ENCODE measurements at places on chromosomes 2 and 18.

DNA sequence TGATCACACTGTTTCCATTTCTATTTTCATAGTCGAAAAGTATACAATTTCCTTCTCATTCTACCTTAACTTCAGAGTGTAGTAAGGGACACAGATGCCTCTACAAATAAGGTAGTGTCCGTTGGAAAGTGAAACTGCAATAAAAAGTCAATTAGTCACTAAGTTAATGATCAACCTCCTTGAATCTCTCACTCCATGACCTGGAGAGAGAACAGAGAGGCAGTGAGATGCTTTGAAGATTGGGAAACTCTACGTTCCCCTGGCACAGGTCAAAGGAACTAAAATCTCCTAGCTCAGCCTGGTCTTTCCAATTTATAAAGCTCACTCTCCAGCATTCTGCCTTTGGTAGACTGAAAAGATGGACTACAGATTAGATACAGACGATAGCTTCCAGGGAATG lies 153.8 kb upstream of the ACAA2 start:
- no peak for DNase-seq

DNA sequence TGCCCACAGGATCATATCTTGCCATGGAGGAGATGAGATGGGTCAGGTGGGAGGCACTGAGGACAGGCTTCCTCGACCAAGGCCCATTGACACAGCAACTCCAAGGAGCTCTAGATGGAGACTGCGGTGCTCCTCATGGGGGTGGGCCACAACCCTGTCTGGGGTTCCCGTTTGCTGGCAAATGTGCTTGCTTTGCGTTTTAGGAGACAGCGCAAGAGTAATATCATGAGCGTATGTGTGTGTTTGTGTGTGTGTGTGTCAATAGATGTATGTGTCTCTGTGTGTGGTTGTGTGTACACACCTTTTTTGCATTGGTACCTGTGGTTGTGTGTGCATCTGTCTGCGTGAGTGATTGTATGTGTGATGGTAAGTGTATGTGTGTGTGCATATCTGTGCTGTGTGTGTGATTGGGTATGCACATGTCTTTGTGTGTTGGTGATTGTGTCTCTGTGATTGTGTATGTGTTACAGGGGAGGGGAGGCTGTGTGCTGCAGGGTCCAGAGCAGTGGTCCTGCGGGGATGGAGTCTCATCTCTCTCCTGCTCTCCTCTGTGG lies 4.4 kb downstream of the FBLN7 start:
- DNase-seq = no peak

GRCh38 chr18:79105455-79105854 lies 36.3 kb downstream of the ATP9B start:
- DNase-seq = no peak

DNA sequence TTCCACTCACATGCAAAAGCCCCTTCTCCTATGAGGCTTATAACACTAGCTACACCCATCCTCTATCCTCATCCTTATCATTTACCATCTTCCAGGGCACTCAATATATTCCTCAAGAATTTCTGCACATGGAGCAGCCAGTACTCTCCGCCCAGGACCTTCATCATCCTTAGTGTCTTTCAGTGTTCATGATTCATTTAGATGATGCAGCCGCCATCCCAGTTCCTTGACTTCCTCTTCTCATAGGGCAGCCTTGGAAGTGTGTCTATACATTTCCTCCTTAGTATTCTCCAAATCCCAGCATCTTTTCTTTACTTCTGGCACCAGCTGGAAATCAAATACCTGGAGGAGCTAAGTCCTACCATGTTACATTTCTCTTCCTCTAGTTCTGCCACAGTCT lies 3.0 kb upstream of the ITSN2 start:
- no peak for DNase-seq

DNA sequence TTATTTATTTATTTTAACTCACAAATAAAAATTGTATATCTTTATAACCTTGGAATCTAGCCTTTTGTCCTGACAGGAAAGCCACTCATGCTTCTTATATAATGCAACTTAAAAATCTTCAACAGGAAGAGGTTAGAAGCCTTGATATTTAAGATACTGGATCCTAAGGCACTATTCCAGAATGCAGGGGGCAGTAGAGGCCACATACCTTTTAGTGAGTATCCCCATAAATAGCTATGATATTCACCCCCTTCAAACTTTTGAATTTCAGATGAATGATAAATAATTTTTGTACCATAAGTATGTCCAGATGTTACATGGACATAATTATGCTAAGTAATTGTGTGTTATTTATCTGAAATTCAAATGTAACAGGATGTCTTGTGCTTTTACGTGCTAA lies 592.7 kb upstream of the VRK2 start:
- no peak for DNase-seq

- DNase-seq = no peak
Measured at GRCh38 chr18:21457179-21457535, 143.3 kb downstream of the ESCO1 start.

DNA sequence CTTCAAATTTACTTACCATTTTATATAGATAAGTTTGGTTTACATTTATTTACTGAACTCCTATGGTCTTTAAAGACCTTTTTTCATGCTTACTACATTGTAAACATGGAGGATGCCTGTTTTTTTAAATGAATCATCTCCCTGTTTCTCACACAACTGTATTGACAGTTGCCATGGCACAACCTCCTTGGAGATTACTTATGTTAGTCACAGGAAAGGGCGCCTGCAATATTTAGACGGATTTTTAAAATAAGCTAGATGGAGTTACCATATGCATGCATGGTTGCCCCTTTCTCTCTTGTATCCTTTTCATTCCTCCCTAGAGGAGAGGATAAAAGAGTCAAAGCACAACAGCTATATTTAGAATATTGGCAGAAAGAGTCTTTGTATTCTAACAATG lies 34.8 kb upstream of the CCDC102B start:
- no peak for DNase-seq

DNA sequence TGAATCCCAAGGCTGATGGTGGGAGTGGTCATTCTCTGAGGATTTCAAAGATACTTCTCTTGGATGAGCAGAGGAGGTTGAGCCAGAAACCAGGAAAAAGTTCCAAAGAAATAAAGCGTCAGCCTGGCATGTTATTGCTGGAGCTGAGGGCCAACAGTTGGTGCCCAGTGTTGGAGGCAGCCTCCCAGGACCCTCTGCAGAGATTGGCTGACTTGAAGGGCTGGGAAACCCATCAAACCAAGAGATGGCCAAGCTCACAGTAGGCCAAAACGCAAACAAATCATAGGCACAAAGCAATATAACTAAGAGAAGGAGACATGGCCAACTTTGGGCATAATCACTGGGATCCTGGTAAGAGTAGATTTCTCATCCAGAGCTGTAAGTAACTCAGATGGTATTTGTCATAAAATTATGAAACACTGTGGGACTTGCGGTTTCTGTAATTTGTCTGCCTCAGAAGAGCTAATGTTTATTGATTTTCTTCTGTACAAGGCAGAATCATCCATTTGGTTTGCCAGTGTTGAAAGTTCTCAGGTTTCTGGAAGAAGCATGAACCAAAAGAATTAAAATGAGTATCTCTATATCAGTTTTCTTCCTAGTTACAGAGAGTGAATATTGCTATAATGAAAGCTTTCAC lies 108.3 kb downstream of the ATL2 start:
- DNase-seq = no peak

DNA sequence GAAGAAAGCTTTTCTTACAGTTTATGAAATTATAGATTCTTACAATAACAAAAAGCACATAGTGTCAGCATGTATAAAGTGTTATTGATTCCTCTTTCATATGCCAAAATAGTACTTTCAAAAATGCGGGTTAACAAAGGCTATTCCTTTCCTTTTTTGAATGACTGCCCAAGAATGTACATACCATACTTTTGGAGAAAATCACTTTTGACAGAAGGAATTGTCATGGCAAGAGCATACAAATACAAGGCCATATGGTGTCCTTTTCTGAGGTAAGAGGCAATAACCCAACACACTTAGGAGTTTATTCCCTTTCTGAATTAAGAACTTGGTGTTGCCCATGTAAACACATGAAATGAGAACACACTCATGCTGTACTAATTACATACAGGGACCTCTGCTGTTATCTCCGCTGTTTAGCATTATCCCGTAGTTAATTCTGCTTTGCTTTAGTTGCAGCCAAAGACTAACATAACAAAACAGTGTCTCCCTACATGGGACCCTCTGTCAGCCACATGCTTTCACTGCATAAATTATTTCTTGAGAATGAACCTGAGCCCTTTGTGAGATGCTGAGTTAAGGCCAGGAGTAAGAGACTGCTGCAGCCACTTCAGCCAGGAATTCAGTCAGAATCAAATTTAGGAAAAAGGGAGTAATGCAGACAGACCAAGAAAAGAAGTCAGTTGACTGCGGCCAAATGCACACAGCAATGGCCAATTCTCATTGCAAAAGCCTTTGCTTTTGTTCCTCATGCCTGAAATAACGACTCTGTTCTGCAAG lies 67.0 kb downstream of the CDH2 start:
- no peak for DNase-seq

GRCh38 chr2:102664471-102664909 lies 45.1 kb downstream of the SLC9A2 start:
- no peak for DNase-seq

- DNase-seq = no peak
Measured at GRCh38 chr2:40470822-40471813, 19.2 kb upstream of the SLC8A1 start.

DNA sequence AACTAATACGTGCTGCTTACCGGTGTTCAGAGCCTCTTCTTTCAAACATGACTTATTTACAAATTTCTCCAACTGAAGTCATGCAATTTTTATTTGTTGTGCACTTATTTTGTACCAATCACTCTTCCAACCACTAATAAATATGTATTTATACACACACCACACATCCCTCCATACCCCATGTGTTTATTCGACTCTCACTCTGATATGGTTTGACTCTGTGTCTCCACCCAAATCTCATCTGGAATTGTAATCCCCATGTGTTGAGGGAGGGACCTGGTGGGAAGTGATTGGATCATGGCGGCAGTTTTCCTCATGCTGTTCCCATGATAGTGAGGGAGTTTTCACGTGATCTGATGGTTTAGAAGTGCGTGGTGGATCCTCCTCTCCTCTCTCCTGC lies 49.5 kb upstream of the ACYP2 start:
- DNase-seq = no peak

GRCh38 chr2:239926587-239927232 lies 98.4 kb downstream of the NDUFA10 start:
- DNase-seq = no peak

DNA sequence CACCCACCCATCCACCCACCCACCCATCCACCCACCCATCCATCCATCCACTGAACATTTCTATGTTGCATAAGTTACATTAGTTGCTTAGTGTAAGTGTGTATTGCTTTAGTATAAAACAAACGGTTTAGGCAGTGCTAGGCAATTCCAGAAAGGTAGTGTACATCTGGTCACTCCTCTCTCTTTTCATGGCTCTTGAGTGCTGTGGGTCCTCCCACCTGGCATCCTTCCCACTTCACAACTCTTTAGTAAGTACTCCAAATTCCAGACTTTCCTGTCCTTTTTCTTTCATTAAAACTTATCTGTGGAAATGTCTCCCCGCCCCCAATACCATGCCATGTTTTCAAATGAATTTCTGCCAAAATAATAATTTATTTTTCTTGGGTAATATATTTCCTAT lies 122.5 kb downstream of the PLEKHM3 start:
- DNase-seq = no peak

DNA sequence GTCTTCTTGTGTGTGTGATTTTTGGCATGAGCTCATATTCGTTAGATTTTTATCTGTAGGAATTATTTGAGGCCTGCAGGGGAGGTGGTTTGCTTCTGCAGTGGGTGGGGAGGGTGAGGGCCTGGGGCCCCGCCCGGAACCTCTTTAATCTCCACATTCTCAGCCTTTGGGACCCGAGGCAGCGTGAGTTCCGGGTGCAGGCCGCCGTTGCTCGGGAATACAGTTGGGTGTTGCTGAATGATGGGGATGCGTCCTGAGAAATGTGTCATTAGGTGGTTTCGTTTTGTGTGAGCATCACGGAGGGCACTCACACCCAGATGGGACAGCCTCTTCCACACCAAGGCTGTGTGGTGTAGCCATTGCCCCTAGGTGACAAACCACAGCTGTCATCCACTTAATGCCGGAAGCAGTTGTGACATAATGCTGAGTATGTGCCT lies 13.7 kb upstream of the GAL3ST2 start:
- DNase-seq = no peak

DNA sequence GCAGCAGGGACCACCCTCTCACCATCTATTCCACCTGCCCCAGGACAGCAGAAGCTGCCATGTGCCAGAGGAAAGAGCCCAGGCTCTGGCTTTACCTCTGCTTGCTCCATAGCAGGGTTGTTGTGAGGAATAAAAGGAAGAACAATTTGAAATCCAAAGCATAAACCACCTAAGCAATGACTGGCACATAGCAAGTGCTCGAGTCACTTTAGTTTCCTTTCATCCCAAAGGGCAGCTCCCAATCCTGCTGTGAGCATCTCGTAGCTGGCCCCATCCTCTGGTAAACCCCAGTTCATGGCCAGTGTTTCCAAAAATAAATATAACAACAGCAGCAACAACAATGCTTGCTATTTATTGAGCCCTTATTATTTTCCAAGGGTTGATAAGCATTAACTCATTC lies 923.5 kb downstream of the EPHA4 start:
- no peak for DNase-seq

- no peak for DNase-seq
Measured at GRCh38 chr2:151842830-151843690, 14.8 kb upstream of the ARL5A start.

DNA sequence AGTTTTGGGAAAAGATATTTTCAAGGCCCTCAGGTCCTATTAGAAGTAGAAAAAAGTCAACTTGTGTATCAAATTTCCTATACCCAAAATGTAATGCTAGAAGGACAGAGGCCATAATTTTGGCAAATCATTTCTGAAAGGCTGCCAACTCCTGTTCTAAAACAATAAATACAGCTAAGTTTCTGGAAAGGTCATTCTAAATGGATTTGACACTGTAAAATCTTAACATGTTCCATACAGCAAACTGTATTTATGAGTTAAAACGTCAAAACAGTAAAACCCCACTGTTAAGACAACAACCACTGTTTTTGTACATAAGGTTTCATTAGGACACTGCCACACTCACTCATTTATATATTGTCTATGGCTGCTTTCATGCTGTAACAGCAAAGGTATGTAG lies 9.7 kb downstream of the FAM98A start:
- no peak for DNase-seq

- no peak for DNase-seq
Measured at GRCh38 chr2:21277068-21278056, 153.6 kb downstream of the TDRD15 start.

DNA sequence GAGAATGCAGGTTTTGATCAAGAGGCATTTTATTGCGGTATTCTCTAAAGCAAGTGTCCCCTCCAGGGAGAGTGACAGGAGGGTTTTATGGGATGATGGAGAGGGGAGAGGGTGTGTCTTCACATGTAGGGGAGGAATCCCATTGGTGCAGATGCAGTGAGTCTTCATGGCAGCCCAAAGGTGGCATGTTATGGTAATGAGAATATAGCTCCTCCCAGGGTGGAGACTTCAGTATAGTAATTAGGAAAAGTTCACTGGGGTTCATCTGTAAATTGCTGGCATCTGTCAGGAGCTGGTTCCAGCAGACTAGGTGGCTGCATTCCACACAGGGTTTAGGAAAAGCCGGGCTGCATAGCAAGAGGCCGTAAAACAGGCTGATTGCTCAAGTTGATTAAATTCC lies 230.7 kb upstream of the CCDC68 start:
- no peak for DNase-seq

GRCh38 chr18:6943143-6943542 lies 174.5 kb downstream of the LAMA1 start:
- no peak for DNase-seq
